ENCODE measurements at places on chromosomes 11 and 22. TPM values are rescaled to one million over a fixed set of nuclear protein-coding genes. Genes with fewer than 3 reads are reported as not detected.
A peak's percentile ranks its signal among the peaks of the same experiment; 100 is the strongest.

DNA sequence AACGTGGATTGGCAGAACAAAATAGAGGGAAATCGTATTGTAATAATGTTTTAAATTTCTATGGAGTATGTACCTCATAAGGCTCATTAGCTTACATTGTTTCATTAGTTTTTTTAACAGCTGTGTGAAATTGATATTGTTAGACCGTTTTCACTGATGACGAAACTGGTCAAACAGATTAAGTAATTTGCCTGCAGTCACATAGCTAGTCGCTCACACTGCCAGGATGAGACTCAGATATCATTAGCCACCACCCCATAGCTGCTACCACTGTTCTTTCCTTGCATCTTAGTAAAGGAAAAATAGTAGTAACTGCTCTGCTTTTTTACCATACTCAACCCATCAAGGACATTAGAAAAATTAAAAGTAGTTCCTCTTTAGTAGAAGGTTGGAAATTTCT is 64.0 kb downstream of the DKK3 start:
- H3K27ac ChIP-seq, result no peak overlapping the region
- H3K27me3 ChIP-seq, result no peaks in the 10 kb centered on the region
- DNase-seq, result no peak
- peaks cover 4% of the 10 kb centered on the region for H3K4me1 ChIP-seq

- no peaks in the 10 kb centered on the region for H3K4me1 ChIP-seq
- no peak overlapping the region for H3K27ac ChIP-seq
- no peak for DNase-seq
- H3K4me3 ChIP-seq, result no peak overlapping the region
- H3K36me3 ChIP-seq, result no peaks in the 10 kb centered on the region
Measured at GRCh38 chr11:34508524-34508923, 5.1 kb downstream of the ELF5 start.

GRCh38 chr11:50037251-50037650 is 4.6 kb downstream of the OR4C45 start:
- H3K27ac ChIP-seq, result no peak overlapping the region
- no peaks in the 10 kb centered on the region for H3K4me1 ChIP-seq
- DNase-seq, result no peak

DNA sequence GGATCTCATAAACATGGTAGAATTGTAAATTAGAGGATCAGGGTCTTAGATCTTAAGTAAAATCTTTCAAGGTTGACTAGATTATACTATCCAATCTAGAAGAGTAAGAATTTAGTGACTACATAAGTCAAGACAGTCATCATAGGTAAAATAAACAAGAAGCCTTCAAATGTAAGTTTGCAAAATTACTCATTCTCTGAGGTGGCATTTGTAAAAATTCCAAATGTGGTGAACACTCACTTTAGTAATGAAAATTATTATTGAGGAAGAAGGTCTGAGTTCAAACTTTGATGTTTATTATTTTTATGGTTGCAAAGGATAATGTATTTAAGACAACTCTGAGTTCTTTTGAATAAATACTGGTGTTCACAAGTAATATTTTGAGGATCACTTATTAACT is 4.6 kb downstream of the HYLS1 start:
- H3K4me3 ChIP-seq, result no peak overlapping the region
- H3K27ac ChIP-seq, result no peak overlapping the region
- no peaks in the 10 kb centered on the region for H3K27me3 ChIP-seq
- peaks cover 20% of the 10 kb centered on the region for H3K36me3 ChIP-seq
- no peak for DNase-seq

GRCh38 chr11:131951121-131951520 is 580.7 kb downstream of the NTM start:
- no peak for DNase-seq
- peaks cover 6% of the 10 kb centered on the region for H3K36me3 ChIP-seq
- H3K27me3 ChIP-seq, result no peaks in the 10 kb centered on the region
- H3K4me1 ChIP-seq, result peaks cover 8% of the 10 kb centered on the region

DNA sequence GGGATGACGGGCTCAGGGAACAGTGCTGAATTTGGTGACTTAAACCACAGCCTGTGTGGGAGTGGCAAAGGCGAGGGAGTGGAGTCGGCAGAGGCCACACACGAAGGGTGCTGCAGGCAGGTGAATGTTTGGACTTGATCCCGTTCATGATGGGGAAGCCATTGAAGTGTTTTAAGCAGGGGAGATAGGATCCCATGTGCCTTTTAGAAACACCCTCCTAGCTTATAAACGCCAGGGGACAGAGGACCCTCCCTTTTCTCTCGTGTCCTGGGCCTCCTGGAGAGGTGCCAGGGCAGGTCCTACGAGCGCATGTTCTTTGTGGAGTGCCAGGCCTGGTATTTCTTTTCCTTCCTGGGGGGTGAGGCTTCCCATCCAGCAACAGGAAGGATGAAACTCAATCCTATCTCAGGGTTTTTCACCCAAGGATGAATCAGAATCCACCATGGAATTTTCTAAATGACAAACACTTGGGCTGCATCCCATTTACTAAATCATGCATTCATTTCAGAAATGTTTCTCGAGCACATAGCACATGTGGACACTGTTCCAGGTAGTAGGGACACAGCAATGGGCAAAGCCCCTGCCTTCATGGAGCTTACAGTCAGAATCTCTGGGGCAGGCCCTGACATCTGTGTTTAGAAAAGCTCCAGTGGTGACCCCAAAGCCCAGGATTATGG is 59.6 kb downstream of the CHRDL2 start:
- DNase-seq, result peak; percentile 66
- H3K36me3 ChIP-seq, result no peaks in the 10 kb centered on the region
- H3K4me3 ChIP-seq, result no peak overlapping the region
- peak overlapping the region; percentile 82 for H3K27ac ChIP-seq

- H3K4me3 ChIP-seq, result no peak overlapping the region
- no peaks in the 10 kb centered on the region for H3K27me3 ChIP-seq
- no peak overlapping the region for H3K27ac ChIP-seq
- no peak for DNase-seq
Measured at GRCh38 chr11:63623513-63624140, 9.4 kb upstream of the PLAAT3 start.

The POLD3 gene
- total RNA-seq, result 12.8 TPM

DNA sequence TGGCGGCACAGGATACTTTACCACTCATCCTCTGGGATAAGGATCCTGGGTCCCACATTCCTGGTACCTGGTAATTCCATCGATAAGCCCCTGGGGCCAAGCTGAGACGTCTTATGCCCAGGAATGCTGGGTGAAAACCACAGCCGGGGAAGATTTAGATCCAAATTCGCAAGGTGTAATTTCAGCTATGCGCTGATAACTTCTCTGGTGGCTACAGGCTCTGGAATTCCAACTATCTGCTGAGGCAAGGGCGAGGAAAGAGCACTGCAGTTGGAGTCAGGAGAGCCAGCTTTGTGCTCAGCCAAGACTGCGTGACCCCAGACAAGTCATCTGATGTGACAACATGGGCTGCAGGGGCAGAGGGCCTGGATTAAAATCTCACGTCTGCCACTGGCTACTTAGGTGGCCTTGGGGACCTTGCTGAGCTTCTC is 9.9 kb upstream of the MYEOV start:
- no peak overlapping the region for H3K27ac ChIP-seq
- no peaks in the 10 kb centered on the region for H3K27me3 ChIP-seq
- DNase-seq, result no peak
